Aortic smooth muscle cell (primary cell): ENCODE measurements at places on chromosomes 1 and 21. TPM values are rescaled to one million over a fixed set of nuclear protein-coding genes. Genes with fewer than 3 reads are reported as not detected.

S100B gene
- 0.12 and 0.26 TPM in 2 replicates for total RNA-seq

RHCE gene
- total RNA-seq: 0.79 and 0.81 TPM in 2 replicates

FHL3 gene
- total RNA-seq: 8.9 and 10.6 TPM in 2 replicates

AMY1B gene
- not detected in 2 replicates for total RNA-seq

LTN1 gene
- total RNA-seq: 22.3 and 23.0 TPM in 2 replicates

UHMK1 gene
- 64.0 and 74.4 TPM in 2 replicates for total RNA-seq

SPRR2A gene
- not detected in 2 replicates for total RNA-seq

SDC3 gene
- total RNA-seq: 23.4 and 37.3 TPM in 2 replicates

FAM151A gene
- not detected in 2 replicates for total RNA-seq

S100A13 gene
- total RNA-seq: 239 and 295 TPM in 2 replicates
